Hematopoietic multipotent progenitor cell treated with erythropoietin and hydrocortisone succinate and interleukin-3 and kit ligand, for 6 days (in vitro differentiated cells): ENCODE measurements at places on chromosomes 7 and 10.
A peak's percentile ranks its signal among the peaks of the same experiment; 100 is the strongest.

- no peak for DNase-seq
Measured at GRCh38 chr10:31756101-31756728, 172.4 kb downstream of the ARHGAP12 start.

- DNase-seq: no peak
Measured at GRCh38 chr10:1552881-1553670, 184.2 kb downstream of the ADARB2 start.

DNA sequence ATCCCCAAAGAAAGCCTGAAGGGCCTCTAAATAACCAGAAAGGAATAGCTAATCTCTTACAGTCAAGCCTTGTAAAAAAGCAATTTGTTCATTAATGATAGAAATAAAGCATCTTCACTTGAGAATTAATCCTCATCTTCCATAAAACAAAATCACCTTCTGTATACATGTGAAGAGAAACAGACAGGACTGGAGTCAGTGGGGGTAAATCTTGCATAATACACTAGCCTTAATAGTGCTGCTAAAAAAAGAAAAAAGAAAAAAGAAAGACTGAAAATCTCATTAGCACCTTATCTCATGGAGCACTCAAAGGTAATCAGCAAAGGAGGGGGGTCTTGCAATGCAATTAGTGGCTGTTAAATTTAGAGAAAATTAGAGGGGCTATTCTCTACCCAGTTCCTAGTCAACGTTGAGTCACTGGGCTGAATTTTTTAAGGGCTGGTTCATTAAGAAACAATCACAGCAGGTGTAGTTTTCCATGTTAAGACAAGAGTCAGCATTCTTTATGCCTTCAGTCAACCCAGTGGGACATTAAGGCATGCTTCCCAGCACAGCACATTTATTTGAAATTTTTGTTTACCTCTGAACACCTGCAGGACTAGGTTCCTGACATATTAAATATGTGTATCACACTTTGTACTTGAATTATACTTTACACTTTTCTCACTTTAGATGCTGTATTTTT is 1455.7 kb upstream of the CELF2 start:
- no peak for DNase-seq

DNA sequence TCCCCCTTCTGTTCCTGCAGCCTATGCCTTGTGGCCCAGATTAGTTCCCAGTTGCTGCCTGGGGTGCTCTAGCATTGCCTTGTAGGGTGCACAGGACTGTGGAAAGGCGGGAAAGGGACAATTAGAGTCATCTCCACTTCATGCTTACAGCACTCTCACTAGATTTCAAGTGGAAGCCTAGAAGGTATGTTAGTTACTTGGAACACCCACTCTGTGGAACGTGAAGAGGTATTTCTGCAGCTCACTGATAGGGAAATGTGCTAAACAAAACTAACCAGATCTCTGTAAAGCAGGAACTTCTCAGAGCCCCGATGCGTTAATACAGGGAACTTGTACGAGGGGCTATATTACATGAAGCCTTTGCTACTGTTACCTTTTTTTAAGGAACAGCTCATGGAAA is 19.4 kb downstream of the STMP1 start:
- DNase-seq: peak; percentile 46
